ENCODE measurements at places on chromosomes 3 and 15. TPM values are rescaled to one million over a fixed set of nuclear protein-coding genes. Genes with fewer than 3 reads are reported as not detected.

GRCh38 chr3:59850417-59850816 is 800.6 kb upstream of the CFAP20DC start:
- DNase-seq = no peak
- H3K27me3 ChIP-seq = no peaks in the 10 kb centered on the region
- H3K36me3 ChIP-seq = peaks cover 21% of the 10 kb centered on the region
- H3K4me1 ChIP-seq = no peaks in the 10 kb centered on the region
- no peak overlapping the region for H3K27ac ChIP-seq
- H3K4me3 ChIP-seq = no peak overlapping the region

DNA sequence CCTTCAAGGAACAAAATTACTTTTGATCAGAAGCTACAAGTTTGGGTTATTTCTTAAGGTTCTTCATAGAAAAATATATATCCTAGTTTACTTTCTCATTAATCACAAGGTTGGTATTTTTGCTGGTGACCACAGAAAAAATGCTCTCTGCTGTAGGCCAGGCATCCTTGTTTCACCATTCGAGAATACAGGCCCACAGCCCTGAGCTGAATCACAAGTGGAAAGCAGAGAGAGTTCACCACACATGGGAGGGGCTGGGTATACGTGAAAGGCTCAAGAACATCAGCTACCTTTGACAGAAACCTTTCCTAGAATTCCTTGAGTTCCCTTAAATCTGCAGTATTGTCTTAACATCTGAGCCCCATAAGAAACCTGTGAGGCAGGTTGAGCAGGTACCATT is 23.2 kb downstream of the CPEB1 start:
- no peak overlapping the region for H3K27ac ChIP-seq
- no peaks in the 10 kb centered on the region for H3K4me1 ChIP-seq
- H3K27me3 ChIP-seq = no peaks in the 10 kb centered on the region
- H3K36me3 ChIP-seq = no peaks in the 10 kb centered on the region
- no peak overlapping the region for H3K4me3 ChIP-seq
- DNase-seq = no peak

DNA sequence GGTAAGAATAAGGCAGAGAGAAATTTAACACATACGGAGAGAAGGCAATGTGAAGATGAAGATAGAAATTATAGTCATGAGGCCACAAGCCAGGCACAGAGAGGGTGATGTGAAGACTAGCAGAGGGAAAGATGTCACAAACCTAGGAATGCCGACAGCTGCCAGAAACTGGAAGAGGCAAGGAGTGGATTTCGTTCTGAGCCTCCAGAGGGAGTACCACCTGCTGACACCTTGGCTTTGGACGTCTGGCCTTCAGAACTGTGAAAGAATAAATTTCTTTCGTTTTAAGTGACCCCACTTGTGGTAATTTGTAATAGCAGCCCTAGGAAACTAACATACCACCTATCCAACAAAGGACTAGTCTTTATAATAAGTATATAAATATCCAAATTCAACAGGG is 5.0 kb upstream of the SGO1 start:
- no peak overlapping the region for H3K27ac ChIP-seq
- no peaks in the 10 kb centered on the region for H3K4me1 ChIP-seq
- H3K36me3 ChIP-seq = peaks cover 6% of the 10 kb centered on the region
- no peak for DNase-seq

DNA sequence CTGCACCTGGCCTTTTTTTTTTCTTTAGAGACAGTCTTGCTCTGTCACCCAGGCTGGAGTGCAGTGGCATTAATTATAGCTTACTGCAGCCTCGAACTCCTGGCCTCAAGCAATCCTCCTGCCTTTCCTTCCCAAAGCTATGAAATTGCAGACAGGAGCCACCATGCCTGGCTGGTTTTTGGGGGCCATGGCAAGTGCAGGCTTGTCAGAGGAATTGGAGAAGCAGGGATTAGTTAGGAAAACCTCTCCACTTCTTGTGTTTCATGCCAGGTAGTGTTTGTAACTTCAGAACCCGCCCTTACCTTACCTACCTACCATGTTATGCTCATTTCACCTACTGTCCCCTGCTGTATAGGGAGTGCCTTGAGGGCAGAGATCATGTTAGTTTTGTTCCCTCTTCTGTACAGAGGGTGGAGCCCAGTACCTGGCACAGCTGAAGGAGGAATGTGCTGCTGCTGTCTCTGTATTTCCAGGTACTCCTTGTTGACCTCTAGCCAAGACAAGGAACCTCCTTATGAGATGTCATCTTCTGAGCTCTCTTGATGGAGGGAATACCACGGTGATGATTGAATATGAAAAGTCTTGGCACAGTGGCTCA is 43.8 kb downstream of the TRAK1 start:
- no peak for DNase-seq
- H3K27me3 ChIP-seq = no peaks in the 10 kb centered on the region
- peaks cover 18% of the 10 kb centered on the region for H3K36me3 ChIP-seq
- no peak overlapping the region for H3K27ac ChIP-seq
- no peak overlapping the region for H3K4me3 ChIP-seq

DNA sequence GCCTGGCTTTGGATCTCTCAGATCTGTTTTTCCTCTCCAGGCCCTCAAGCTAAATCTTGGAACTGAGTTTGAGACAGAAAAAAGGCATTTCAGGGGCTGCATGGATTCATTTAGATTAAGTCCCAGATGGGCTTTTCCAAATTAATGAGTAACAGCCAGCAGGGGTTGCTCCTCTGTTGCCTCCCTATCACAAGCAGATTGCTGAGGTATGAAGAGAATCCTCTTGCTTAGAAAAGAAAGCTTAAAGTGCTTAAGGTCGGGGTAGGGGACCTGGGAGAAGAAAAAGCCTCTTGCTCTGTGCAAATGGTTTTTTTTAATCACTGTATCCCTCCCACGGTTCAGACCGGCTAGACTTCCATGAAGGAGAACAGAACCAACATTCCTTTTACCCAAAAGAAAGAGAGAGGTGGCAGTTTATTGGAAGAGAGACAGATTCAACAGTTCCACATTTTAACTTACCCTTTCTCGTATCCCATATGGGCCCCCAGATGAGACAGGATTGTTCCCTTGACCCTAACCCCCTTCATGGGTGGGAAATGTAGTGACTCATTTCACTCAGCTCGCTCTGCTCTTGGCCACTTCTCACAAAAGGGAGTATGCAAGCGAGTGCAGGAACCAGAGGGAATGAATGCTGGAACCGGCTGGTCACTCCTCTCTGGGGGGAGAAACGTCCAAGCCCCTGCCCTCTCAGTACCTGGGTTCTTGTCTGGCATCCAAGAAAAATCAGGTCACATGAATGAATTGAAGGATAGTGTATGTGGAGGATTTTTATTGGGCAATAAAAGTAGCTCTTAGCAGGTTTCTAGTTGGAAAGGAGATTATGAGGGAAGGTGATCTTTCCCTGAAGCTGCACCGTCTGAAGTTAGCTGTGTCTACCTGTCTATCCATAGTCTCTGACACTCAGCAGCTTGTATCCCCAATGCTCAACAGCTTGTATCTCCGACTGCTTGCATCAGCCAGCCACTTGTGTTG is 745.2 kb downstream of the SI start:
- H3K36me3 ChIP-seq = no peaks in the 10 kb centered on the region
- no peaks in the 10 kb centered on the region for H3K4me1 ChIP-seq
- DNase-seq = no peak
- H3K4me3 ChIP-seq = no peak overlapping the region

- peaks cover 79% of the 10 kb centered on the region for H3K36me3 ChIP-seq
- no peaks in the 10 kb centered on the region for H3K27me3 ChIP-seq
- peak overlapping the region; percentile 40 for H3K4me3 ChIP-seq
- peak overlapping the region; percentile 82 for H3K27ac ChIP-seq
- H3K4me1 ChIP-seq = peaks cover 75% of the 10 kb centered on the region
Measured at GRCh38 chr15:90270502-90271150, 5.2 kb downstream of the NGRN start.

DNA sequence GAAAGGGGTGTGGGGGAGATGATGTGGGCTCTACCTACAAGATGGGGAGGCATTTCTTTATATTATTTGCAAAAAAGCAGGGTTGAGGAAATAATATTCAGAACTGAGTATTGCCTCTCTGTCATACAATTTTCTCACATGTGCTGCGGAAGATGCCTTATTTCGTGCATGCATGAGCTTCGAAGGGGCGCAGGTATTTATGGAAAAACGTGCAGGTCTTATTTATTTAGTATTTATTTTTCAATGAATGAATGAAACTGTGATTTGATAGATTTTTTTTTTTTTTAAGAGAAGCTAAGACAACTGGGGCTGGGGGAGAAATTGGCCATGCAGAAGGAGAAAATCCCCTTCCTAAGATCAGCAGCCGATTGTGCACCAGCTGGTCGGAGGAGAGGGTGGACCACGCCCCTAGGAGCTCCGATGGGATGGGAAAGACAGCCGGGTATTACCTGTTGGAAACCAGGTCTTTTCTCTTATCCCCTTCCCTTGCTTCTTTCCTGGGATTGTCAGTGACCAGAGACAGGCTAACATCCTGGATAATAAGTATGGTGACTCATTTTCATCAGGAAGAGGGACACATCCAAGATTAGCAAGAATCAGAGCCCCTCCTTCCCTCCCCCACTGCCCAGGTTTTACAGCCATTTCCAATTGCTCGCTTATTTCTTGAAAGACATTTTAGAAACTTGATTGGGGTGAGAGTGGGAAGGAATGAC is 875 bp downstream of the GAP43 start:
- no peak overlapping the region for H3K4me3 ChIP-seq
- no peak for DNase-seq
- no peaks in the 10 kb centered on the region for H3K36me3 ChIP-seq
- H3K27ac ChIP-seq = no peak overlapping the region
- peaks cover 12% of the 10 kb centered on the region for H3K27me3 ChIP-seq

DNA sequence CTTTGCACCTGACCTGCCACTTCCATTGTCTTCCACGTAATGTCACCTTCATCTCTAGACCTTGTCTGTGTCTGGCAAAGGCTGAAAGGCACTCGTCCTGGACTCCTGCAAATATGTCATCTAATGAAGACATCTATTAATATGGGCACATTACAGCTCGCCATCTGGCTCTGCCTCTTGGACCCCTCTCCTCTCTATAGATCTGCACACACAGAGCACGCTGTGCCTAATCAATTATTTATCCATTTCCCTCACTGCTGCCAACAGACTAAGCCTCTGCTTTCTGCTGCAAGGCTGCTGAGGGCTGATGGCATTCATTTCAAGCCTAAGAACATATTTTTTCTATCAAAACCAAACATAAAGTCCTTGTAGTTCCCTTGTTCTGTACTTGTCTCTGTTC is 573.0 kb downstream of the TUSC7 start:
- no peaks in the 10 kb centered on the region for H3K36me3 ChIP-seq
- no peak for DNase-seq
- H3K27ac ChIP-seq = no peak overlapping the region
- no peaks in the 10 kb centered on the region for H3K4me1 ChIP-seq

DNA sequence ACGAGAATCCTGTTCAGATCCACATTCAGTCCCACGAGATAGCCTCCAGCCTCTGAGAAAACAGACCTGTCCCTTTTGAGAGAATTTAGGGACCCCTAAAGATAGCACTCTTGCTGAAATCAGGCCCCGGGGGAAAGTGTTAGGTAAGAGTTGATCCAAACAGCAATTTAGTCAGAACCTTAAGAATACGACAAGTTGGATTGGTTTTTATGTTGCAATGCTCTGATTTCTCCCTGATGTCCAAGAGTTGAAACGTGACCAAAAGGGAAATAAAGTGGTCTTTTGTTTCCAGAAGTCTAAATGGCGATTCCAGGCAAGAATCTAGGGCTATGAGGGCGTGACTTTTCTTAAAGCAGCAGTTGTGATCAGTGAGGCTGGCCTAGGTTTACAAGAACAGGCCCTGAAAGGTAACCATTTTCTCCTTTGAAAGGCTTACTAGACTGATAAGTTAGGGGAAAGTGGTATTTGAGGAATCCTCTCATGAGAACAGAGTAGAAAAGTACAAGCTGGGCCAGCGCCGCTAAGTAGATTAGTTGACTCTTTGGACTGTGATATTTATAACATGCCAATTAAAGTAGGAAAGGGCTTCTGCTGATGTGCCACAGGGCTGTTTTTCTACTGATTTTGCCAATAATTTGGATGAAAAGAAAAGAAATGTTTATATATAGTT is 4.9 kb downstream of the MAN2A2 start:
- no peak for DNase-seq
- no peak overlapping the region for H3K27ac ChIP-seq

GRCh38 chr3:52679811-52680210 is 5.9 kb downstream of the PBRM1 start:
- H3K36me3 ChIP-seq = peaks cover 5% of the 10 kb centered on the region
- no peak for DNase-seq
- peak overlapping the region; percentile 41 for H3K27ac ChIP-seq
- no peaks in the 10 kb centered on the region for H3K27me3 ChIP-seq

- H3K27me3 ChIP-seq = no peaks in the 10 kb centered on the region
- H3K36me3 ChIP-seq = no peaks in the 10 kb centered on the region
- no peak for DNase-seq
- no peak overlapping the region for H3K27ac ChIP-seq
Measured at GRCh38 chr3:24405057-24405456, 89.6 kb downstream of the THRB start.

GRCh38 chr3:149654188-149654601 is 3.6 kb downstream of the WWTR1 start:
- H3K4me3 ChIP-seq = no peak overlapping the region
- no peaks in the 10 kb centered on the region for H3K36me3 ChIP-seq
- no peak overlapping the region for H3K27ac ChIP-seq
- DNase-seq = no peak

- H3K27ac ChIP-seq = peak overlapping the region; percentile 92
- H3K4me1 ChIP-seq = peaks cover 83% of the 10 kb centered on the region
- no peaks in the 10 kb centered on the region for H3K27me3 ChIP-seq
- H3K36me3 ChIP-seq = no peaks in the 10 kb centered on the region
- DNase-seq = no peak
Measured at GRCh38 chr15:90570643-90571042, 40.9 kb downstream of the CRTC3 start.

DNA sequence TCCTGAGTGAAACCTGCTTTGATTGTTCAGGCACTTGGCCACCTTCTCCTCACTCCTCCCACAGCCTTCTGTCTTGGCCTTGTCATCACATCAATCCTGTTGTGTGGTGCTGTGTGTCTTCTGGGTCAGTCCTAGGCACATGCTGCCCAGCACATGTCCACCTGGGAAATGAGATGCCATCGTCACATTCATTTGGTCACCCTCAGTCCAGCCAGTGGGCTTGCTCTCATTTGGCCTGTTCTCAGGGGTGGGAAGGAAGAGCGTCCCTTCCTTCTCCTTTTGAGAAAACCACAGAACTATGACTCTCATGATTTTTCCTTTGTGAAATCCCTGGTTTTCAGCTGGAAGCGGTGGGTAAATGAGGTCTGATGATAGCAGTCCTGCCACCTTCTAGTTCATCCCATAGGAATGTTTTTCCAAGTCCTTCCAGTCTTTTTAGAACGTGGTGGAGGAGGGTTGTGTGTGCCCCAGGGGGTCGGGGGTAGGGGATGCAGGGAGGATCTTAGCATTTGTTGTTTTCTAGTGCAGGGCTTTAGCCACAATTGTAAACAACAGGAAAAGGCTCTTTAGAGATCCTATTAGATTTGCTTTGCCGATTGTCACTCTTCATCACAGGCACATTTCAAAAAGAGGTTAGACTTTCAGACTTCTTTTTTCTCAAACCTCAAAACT is 8.4 kb upstream of the PLA1A start:
- peak overlapping the region; percentile 20 for H3K27ac ChIP-seq
- H3K4me1 ChIP-seq = peaks cover 2% of the 10 kb centered on the region
- no peaks in the 10 kb centered on the region for H3K36me3 ChIP-seq
- H3K4me3 ChIP-seq = no peak overlapping the region
- DNase-seq = no peak

PATL2 gene
- total RNA-seq = 69.9 TPM

ZNF770 gene
- 72.6 TPM for total RNA-seq

VPS13C gene
- 109 TPM for total RNA-seq

PCOLCE2 gene
- not detected for total RNA-seq

SOX2 gene
- total RNA-seq = not detected
